ENCODE measurements at places on chromosomes 13 and 19.

DNA sequence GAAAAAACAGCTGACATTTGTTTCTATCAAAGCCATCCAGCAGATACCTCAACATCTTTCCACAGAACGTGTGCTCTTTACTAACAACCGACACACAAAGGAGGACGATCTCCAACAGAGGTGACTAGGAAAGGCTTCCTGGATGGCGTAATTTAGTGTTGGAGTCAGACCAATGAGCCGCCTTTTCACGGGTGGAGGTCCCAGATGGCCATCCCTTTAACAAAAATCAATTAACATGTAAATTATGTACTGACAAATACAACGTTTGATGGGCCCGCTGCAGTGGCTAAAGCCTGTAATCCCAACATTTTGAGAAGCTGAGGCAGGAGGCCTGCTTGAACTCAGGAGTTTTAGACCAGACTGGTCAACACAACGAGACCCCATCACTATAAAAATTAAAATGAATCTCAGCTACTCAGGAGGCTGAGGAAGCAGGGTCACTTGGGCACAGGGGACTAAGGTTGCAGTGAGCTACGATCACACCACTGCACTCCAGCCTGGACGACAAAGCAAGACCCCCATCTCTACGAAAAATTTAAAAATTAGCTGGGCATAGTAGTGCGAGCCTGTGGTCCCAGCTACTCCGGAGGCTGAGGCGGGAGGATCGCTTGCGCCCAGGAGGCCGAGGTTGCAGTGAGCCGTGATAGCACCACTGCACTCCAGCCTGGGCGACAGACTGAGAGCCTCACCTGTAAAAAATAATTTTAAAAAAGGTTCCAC is 1.2 kb upstream of the DPY19L3 start:
- DNase-seq: no peak

- no peak for DNase-seq
Observed at GRCh38 chr13:86020351-86021002, 221.3 kb upstream of the SLITRK6 start.

GRCh38 chr13:29954082-29955028 is 103.9 kb upstream of the UBL3 start:
- DNase-seq: no peak

- DNase-seq: no peak
Observed at GRCh38 chr13:74251778-74252519, 117.7 kb upstream of the KLF12 start.

DNA sequence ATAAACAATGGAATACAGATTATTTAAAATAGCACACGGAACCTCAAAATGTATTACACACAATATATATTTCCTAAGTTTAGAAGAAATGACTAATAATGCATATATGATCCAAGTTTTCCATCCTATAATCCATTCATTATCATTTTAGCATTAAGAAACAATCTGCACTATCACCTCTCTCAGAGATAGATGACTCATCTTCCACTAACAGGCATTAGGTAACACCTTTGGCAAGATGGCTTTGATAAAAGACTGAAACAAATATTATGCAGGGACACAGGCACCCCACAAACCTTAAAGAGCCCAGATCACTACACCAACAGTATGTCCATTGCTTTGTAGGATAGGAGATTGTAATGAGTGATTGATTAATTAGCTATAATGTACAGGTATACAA is 4.1 kb downstream of the ENOX1 start:
- DNase-seq: no peak

GRCh38 chr13:41631296-41631965 is 174.1 kb downstream of the RGCC start:
- no peak for DNase-seq

GRCh38 chr13:86974251-86974994 is 696.7 kb upstream of the SLITRK5 start:
- DNase-seq: no peak

DNA sequence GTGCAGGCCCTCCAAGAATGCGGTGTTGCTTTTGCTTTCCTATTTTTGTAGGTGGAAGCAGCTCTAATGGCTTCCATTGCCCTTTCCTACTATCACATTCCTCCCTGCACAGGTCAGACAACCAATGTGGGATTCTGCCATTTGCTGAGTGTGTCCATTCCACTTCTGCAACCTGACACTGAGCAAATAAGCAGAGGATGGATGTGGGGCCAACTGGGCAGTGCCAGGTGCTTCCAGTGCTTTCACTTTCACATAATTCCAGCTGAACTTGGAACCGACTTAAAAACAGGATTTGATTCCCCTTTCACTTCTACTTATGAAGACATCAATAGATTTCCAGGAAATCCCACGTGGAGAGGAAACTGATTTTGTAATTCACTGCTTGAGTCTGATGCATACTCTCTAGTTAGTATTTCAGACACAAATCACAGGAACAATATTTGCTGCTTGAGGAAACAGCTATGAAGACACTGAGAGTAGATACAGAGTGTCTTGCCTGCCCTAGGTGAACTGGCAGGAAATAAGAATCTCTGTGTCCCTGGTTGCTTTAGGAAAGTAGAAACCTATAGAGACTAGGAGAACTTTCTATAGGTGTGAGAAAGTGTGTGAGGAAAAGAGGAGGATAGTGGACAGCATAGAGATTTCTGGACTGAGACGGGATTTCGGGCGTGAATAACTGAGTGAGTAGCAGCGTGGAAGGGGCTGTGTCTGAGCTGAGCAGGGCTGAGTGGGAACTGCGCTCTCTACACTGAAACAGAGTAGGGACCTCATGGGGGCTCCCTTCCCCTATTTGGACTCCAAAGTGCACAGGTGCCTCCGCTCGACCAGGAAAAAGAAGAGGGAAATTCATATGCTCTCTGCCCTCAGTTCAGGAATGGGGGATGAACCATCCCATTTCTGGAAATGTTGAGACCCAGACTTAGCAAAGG is 22.5 kb downstream of the LGALS16 start:
- DNase-seq: no peak
